ENCODE measurements at places on chromosomes 16 and 17. TPM values are rescaled to one million over a fixed set of nuclear protein-coding genes. Genes with fewer than 3 reads are reported as not detected.

DNA sequence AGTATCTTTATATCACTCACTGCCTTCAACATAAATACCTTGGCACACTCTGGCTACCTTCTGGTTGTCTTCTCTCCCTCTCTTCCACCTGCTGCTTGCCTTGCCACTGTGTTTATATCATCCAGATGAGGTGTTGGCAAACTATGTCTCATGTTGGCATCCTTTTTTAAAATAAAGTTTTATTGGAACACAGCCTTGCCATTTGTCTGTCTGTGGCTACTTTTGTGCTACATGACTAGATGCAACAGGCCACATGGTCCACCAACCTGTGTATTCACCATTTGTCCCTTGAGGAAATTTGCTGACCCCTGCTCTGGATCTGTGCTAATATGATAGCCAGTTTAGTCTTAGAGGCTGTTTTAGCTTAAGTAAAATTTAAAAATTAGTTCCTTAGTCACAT is 36.8 kb downstream of the NSRP1 start:
- H3K4me1 ChIP-seq: no peaks in the 10 kb centered on the region
- no peak for DNase-seq

- no peak overlapping the region for H3K4me3 ChIP-seq
- H3K27ac ChIP-seq: no peak overlapping the region
- peaks cover 20% of the 10 kb centered on the region for H3K36me3 ChIP-seq
Observed at GRCh38 chr17:30170415-30170987, 53.9 kb downstream of the NSRP1 start.

DNA sequence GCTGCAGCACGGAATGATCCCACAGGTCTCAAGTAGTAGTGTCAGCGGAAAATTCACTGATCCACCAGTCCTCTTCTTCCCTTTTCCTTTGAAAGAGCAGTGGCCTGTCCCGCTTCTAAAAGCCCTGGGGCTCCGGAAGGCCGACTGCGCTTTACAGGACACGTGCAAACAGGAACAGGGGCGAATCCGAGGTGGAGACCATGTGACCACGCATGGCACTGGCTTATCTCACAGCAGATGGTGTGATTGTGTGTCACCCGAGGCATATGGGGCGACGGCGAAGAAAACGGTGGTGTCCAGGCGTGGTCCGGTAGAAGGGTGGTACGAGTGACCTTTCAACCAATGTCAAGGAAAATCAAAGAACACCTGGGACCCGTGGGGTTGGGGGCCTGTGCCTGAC is 12.0 kb upstream of the KCNJ18 start:
- H3K36me3 ChIP-seq: no peaks in the 10 kb centered on the region
- no peaks in the 10 kb centered on the region for H3K4me1 ChIP-seq
- H3K4me3 ChIP-seq: no peak overlapping the region
- no peaks in the 10 kb centered on the region for H3K27me3 ChIP-seq
- DNase-seq: peak; percentile 7

DNA sequence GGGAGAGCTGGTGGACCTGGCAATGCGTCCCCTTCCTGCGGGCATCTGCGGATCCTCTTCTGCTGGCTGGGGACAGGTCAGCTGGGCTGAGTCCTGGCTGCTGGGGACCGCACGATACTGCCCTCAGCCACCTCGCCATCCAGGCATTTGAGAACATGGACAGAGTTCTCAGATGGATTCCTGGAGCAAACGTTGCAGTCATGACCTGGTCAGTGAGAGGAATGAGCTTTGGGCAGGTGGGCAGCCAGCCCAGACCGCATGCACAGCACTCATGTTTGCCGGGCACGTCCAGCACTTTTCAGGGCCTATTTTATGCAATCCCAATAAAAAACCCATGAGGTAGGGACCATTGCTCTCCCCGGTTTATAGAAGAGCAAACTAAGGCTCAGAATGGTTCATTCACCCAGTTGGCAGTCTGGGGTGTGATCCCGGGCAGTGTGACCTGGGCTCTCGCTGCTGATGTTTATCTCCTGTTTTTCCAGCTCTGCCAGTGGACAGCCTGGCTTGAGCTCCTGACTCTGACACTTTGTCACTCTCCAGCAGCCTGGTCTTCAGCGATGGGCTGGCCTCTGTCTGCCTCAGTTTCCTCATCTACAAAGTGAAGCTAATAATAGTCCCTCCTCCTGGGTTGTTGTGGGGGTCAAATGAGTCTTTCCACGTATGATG is 294.7 kb downstream of the IRF8 start:
- no peak for DNase-seq
- H3K4me3 ChIP-seq: no peak overlapping the region

DNA sequence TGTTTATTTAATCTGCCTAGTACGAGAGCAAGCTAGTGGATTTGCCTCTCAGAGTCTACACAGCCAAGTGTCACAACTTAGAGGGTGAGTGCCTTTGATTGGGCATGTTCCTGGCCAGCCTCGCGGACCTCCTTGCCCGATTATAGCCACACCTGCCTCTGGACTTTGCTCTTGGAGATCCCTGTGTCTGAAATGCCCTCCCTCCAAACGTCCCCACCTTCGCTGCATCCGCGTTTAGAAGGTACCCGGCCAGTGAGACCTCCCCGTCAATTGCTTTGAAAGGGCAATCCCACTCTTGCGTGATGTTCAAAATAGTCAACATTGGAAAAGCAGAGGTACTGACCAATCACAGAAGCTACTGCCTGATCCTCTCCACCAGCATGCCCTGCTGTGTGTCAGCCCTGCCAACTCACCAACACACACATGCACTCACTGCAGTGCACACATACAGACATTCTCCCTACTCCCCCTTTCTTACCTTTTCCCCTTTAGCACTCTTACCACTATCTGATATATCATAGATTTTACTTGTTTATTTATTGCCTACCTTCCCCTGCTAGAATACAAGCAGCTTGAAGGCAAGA is 6.5 kb upstream of the SDK2 start:
- no peak overlapping the region for H3K27ac ChIP-seq
- no peak overlapping the region for H3K4me3 ChIP-seq
- no peak for DNase-seq
- H3K27me3 ChIP-seq: no peaks in the 10 kb centered on the region
- no peaks in the 10 kb centered on the region for H3K36me3 ChIP-seq

DNA sequence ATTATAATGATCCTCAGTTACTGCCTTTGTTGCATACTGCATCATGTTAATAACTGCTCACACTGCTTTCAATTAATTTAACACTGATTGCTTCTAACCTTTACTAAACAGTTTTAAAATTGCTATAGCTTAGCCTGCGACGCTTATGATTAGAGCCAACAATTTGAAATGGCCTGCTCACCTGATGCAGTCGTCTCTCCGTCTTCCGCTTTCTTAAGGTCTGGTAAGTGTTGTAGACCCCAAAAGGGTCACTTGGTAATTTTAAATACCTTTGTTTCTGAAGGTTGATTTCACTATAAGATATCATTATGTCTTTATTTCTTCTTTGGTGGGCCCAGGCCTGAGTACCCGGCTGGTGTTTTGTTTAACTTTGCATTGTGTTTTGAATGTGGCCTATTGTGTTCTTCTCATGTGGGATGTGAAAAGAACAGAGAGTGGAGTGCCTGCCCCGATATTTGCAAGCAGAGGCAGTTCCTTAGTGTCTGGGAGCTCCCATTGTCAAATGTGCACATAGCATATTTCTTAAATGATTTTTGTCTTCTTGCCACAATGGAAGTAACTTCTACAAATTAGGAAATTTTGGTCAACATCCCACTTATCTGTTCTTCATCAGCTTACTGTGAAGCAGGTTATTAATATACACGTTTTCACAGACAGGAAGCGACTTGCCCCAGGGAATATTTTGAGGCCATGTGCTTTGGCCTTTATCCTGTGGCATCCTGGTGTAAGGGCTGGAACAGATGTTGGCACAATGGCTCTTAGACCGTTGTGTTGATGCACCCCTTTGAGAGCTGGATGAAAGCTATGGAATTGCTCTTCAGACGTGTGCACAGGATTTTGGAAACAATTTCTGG is 2.9 kb downstream of the PHKB start:
- peaks cover 3% of the 10 kb centered on the region for H3K36me3 ChIP-seq
- H3K27me3 ChIP-seq: no peaks in the 10 kb centered on the region
- peaks cover 34% of the 10 kb centered on the region for H3K4me1 ChIP-seq
- H3K27ac ChIP-seq: no peak overlapping the region

DNA sequence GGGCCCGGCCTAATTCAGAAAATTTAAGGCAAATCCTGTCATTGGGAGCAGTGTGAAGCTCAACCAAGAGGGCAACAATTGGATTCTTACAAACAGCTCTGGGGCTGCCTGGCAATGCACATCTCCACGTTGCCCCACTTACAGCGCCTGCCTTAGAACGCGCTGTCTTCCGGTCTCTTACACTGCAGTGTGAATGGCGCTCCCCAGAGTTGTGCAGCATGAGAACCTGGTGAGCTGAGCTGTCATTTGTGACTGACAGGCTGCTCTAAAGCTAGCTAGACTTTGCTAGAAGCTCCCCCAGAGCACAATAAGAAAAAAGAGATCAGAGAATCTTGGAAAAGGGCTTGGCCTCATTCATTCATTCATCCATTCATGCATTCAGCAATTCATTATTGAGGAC is 64.5 kb upstream of the PLCG2 start:
- H3K4me1 ChIP-seq: peaks cover 13% of the 10 kb centered on the region
- H3K27ac ChIP-seq: no peak overlapping the region
- DNase-seq: no peak
- H3K4me3 ChIP-seq: no peak overlapping the region

GRCh38 chr17:66863820-66864219 is 28.9 kb downstream of the CACNG5 start:
- no peak for DNase-seq
- H3K27me3 ChIP-seq: no peaks in the 10 kb centered on the region
- no peak overlapping the region for H3K27ac ChIP-seq
- H3K4me1 ChIP-seq: no peaks in the 10 kb centered on the region
- H3K36me3 ChIP-seq: no peaks in the 10 kb centered on the region

DNA sequence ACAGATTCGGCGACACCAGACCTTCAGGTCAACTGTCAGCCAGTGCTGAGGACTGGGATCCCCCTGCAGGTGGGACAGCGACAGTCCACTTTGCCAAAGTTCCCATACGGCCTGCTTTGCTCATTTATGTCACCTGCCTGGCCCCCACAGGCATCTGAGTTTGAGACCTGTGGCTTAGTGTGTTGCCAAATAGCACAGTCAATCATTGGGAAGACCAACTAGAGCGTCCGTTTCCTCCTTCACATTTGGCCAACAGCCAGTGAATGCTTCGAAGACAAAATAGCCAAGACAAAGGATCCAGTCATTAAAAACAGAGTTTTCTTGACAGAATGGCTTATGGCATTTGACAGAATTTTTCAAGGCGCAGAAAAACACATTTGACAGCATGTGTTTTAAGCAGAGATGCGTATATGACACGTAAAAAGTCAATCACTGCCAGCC is 113.8 kb downstream of the ABCC12 start:
- peak; percentile 26 for DNase-seq
- H3K36me3 ChIP-seq: no peaks in the 10 kb centered on the region
- no peak overlapping the region for H3K27ac ChIP-seq
- H3K27me3 ChIP-seq: no peaks in the 10 kb centered on the region
- no peaks in the 10 kb centered on the region for H3K4me1 ChIP-seq
- no peak overlapping the region for H3K4me3 ChIP-seq

DNA sequence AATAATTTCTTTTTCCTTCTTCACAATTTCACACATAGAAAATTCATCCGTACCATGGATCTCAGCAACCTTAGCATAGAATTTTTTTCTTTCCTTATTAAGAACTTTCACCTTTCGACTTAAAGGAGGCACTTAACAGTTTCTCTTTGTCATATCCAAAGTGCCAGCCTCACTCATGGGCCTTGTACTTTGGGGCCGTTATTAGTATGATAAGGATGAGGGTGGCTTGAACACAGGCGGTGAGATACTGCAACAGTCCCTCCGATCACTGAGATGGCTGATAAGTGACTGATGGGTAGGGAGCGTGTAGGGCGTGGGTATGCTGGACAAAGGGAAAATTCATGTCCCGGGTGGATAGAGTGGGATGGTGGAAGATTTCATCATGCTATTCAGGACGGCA is 85.3 kb downstream of the OR1D5 start:
- H3K27me3 ChIP-seq: no peaks in the 10 kb centered on the region
- H3K4me1 ChIP-seq: peaks cover 22% of the 10 kb centered on the region
- no peaks in the 10 kb centered on the region for H3K36me3 ChIP-seq
- DNase-seq: no peak
- H3K4me3 ChIP-seq: no peak overlapping the region

- H3K27ac ChIP-seq: no peak overlapping the region
- no peak overlapping the region for H3K4me3 ChIP-seq
- peaks cover 3% of the 10 kb centered on the region for H3K4me1 ChIP-seq
- H3K27me3 ChIP-seq: no peaks in the 10 kb centered on the region
- peaks cover 6% of the 10 kb centered on the region for H3K36me3 ChIP-seq
- DNase-seq: no peak
Observed at GRCh38 chr16:3479654-3480216, 15.6 kb downstream of the C16orf90 start.

GRCh38 chr17:74267579-74267978 is 6.5 kb upstream of the DNAI2 start:
- no peak for DNase-seq
- H3K4me3 ChIP-seq: no peak overlapping the region
- no peaks in the 10 kb centered on the region for H3K36me3 ChIP-seq
- no peaks in the 10 kb centered on the region for H3K27me3 ChIP-seq
- H3K4me1 ChIP-seq: peaks cover 12% of the 10 kb centered on the region

DNA sequence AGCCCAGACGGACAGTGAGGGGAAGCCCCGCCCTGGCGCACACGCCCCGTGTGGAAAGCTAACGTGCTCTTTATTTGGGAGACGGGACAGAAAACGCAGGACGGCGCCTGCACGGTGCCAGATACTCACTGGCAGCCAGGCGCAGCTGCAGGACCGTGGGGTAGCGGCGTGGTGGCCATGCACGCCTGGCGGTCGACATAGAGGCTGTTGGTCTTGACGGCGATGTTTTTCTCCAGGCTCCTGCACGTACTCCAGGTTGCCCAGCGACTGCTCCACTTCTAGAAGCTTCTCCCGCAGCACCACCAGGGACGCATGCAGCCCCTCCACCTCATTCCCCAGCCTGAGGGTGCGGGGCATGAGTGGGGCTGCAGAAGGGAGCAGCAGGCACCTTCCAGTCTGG is 5.1 kb upstream of the C1QTNF8 start:
- H3K4me1 ChIP-seq: peaks cover 5% of the 10 kb centered on the region
- no peak overlapping the region for H3K27ac ChIP-seq
- no peak for DNase-seq

PRAC1 gene
- not detected for total RNA-seq

ADAP2 gene
- 18.6 TPM for total RNA-seq

CD300LB gene
- 0.82 TPM for total RNA-seq

GINS2 gene
- 2.5 TPM for total RNA-seq

SCN4A gene
- 0.49 TPM for total RNA-seq

PRAC2 gene
- not detected for total RNA-seq

SMIM36 gene
- not detected for total RNA-seq
